Hepatocyte (in vitro differentiated cells): ENCODE measurements at places on chromosomes 2 and 18. TPM values are rescaled to one million over a fixed set of nuclear protein-coding genes. Genes with fewer than 3 reads are reported as not detected.

The CDH2 gene
- 65.9 and 81.8 TPM in 2 replicates for polyA plus RNA-seq

The FOXI3 gene
- not detected in 2 replicates for polyA plus RNA-seq

The EHD3 gene
- 4.5 and 7.3 TPM in 2 replicates for polyA plus RNA-seq

- DNase-seq: no peak
Measured at GRCh38 chr2:144607099-144607498, 87.2 kb upstream of the ZEB2 start.

- DNase-seq: peak; percentile 48
Measured at GRCh38 chr2:19020144-19021099, 338.0 kb downstream of the OSR1 start.

DNA sequence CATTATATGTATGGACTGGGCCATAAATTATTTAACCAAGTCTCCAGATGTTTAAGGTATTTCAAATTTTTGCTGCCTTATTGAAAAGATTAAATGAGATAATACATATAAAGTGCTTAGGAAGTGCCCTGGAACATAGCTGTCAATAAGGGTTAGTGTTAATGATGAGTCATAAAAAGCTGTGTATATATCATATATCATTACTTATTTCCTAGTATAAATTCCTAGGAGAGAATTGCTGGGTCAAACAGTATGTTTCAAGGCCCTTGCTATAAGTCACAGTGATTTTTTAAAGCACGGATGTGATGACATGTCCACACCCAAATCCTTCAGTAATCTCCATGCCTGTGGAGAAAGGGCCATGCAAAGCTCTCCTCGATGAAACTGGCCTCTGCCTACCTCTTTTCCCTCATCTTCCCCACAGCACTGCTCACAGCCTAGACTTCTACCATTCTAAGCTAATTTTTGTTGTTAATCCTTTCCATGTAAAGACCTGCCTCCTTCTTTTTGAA is 8.5 kb downstream of the ZNF2 start:
- no peak for DNase-seq

DNA sequence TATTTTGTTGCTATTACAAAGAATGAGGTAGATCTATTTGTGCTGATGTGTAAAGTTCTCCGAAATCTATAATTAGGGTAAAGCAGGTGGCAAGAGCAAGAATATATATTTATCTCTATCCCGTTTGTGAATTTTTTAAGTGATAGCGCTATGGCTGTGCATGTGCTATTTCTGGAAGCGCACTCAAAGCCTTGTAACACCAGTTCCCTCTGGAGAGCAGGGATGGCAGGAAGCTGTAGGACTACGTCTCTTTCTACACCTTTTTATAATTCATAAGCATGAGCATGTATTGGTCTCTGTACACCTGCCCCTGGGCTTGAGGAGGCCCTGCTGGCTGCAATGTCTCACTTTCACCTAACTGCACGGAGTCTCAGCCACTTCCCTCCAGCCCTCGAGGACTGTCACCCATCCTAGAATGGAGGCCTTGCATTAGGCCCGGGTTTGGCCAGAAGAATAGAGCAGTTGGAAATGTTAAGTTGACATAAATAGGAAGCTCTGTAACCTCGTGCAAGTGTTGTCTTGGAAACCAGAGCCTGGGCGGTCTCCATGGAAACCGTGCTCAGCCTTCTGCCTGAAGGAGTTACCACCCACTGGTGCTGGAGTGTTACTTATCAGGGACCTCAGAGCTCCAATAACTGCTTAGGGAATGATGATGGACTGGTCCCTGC is 20.9 kb downstream of the ITM2C start:
- DNase-seq: peak; percentile 77

DNA sequence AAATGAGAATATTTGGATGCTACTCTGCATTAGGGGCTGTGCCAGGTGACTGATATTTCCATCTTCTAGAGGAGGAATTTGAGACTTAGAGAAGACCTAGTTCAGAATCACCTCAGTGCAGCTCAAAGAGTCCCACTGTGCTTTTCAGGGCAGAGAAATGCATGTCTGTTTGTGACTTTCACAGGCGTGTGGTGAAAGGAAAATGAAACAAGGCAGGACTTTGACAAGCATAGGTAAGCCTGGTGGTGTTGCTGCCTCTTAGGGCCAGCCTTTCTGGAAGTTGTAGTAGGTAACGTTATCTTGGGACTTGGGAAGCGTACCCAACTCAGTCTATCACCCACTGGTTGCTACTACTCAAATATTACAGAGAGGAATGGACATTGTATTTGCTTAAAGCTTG is 2.6 kb downstream of the GPR39 start:
- no peak for DNase-seq

DNA sequence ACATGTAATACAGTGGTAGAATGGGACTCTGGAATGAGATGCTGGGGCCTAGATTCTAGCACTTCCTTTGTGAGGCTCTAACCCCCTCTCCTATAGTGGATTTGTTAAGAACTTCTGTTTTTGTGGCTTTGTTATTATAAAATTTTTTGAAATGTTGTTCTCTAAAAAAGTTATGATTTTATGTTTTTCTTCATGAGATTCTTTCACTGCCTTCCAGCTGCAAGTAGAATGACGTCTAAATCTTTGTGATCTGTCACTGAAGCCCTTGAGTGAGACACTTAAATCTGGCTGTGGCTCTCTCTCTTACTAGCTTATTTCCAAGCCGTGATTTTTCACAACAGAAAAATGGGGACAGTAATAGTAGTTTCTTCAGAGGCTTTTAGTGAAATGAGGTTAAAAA is 1.6 kb downstream of the CASP8 start:
- no peak for DNase-seq

DNA sequence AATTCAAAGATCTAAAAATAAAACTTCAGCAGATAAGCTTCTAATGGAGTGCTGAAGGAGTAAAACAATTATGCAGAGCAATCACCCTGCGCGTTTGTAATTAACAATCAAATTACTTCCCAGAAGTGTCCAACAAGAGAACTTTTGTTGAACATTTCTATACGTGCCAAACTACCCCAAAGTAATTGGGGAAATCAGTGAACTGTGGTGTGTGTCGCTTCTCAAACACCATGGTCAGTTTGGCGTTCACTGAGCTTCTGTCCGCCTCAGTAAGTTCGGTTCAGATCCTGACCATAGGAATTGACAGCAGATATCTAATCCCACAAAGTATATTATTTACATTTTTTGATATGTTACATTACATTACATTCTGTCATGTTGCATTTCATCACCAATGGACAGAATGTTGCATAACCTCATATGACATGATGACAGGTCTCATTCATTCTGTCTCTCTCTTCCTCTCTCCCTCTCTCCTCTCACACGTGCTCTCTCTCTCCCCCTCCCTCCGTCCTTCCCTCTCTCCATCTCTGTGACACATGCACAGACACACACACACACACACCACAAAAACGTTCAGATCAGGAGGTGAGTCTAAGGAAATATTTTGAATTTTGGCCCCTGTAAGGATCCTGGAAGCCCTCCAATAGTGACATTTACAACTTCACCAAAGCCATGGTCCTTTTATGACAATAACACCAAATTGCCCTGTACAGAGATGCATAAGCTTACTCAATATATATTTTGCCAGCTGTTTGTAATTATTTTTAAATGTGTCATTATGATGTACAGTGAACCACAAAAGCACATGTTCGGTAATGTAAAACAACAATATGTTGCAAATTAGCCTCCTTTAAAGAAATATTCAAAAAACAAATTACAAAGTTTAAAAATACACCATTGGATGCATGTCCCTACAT is 269.2 kb downstream of the FIGN start:
- DNase-seq: no peak

DNA sequence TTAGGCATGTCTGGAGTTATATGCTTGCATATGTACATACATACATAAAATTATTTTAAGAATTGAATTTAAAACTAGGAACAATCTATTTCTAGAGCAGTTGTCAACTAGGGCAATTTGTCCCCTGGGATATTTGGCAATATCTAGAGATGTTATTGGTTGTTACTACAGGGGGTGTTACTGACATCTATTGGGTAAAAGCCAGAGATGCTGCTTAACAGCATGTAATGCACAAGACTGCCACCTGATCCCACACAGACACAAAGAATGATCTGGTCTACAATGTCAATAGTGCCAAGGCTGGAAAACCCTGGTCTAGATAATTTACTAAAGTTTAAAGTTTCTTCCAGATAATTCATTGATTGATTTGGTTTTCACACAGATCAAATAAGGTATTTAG is 185.3 kb downstream of the NYAP2 start:
- DNase-seq: no peak
